ENCODE measurements at places on chromosomes 13 and 19.

GRCh38 chr19:47848823-47849473, 10.1 kb upstream of the TPRX2 start:
- no peak for DNase-seq

DNA sequence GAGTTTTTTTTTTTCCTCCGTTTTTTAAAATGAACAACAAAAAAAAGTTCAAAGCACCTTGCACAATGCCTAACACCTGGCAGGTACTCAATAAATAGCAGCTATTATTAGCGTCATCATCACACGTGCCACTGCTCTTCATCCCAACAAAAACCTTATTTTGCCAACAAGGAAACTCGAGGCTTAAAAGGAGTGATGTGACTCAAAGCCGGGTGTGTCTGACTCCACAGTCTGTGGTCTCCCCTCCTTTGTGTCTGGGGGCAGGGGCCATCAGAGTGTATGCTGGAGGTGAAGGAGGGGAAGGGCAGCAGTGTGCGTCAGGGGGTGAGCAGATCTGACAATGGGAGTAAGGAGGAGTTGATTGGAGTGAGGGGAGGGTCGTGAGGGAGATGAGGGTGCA, 34.1 kb upstream of the POU2F2 start:
- DNase-seq = no peak

DNA sequence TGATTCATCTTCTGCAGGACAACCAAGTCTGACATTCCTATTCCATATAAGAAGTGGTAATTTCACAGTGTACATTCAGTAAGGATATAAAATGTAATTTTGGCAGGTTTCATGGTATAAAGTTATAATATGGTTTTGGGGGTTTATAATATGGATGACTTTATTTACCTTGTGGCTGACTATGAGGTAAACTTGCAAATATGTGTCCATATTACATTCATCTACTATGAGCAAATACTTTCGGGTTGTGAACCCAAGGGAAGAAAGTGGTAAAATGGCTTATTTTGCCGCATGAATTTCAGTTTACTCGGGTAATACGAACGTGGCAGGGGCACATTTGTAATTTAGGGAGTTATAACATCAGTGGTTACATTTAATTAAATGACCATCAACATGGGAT, 86.7 kb upstream of the TNFSF11 start:
- DNase-seq = no peak

DNA sequence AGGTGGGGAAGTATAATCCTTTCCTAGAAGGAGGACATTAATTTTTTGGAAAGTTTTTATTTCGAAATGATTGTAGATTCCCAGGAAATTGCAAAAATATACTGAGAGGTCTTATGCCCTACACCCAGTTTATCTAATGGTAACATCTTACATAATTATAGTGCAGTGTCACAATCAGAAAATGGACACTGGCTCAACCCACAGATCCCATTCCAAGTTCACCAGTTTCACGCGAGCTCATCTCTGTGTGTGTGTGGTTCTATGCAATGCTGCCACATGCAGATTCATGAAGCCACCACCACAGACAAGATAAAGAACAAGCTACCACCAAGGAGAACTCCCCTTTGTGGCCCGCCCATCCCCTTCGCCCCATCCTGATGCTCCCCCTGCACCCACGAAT, 24.4 kb downstream of the IL17D start:
- DNase-seq = no peak
